Stimulated activated CD8-positive, alpha-beta memory T cell treated with anti-CD3 and anti-CD28 coated beads, Interleukin-15, amount 100 ng/mL, for 48 hours (primary cell): ENCODE measurements at places on chromosomes 1 and 21.
A peak's percentile ranks its signal among the peaks of the same experiment; 100 is the strongest.

- DNase-seq, result no peak
These were observed 86.4 kb downstream of the RPE65 start for GRCh38 chr1:68363339-68363738.

- no peak for DNase-seq
These were observed 271.6 kb upstream of the SGIP1 start for GRCh38 chr1:66262208-66262963.

DNA sequence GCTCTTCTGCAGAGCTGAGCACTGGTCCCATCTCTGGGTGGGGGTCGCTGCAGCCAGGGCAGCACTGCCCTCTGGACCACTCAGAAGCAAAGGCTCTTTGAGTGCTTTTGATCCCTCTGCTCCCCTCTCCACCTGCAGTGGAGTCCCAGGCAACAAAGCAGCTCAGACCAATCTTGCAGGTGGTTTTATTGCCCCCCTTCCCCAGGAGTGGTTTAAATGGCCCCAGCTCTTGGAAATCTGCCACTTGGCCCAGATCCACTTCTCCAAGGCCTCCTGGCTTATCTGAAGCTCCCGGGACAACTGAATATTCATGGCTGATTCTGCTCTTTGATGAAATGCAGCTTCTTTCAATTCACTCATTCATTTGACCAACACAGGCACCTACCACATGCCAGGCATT is 2.7 kb downstream of the STUM start:
- DNase-seq, result no peak

GRCh38 chr1:24745711-24746413 is 615 bp downstream of the CLIC4 start:
- DNase-seq, result no peak

- no peak for DNase-seq
These were observed 13.3 kb downstream of the COL6A2 start for GRCh38 chr21:46111193-46111571.

DNA sequence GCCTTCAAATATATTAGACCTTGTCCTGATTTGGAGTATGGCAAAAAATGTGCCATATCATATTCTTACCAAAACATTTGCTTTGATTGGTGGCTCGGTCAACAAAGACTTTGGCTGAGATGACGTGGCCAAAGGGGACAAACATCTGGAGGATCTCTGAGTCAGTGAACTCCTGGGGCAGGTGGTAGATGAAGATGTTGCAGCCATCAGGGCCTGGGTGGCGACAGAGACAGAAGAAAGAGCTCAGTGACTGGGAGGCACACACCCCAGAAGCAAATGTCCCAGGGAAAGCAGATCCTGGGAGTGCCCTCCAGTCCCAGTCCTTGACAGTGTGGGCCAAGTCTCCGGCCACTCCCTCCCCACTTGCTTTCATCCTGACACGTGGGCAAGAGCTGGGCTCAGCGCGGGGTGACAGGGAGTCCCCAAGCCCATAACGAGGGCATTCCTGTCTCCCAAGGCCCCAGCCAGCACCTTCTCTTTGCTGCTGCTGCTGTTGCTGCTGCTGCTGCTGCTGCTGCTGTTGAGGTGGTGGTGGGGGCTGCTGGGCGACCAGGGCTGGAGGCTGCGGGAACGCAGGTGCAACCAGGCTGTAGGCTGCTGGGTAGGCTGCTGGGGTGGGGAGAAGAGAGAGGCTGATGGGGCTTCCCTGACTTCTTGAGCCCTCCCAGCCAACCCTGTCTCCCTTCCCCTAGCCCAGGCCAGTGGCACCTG is 10.7 kb downstream of the CELF3 start:
- DNase-seq, result no peak

GRCh38 chr1:119003413-119004128 is 15.4 kb upstream of the TBX15 start:
- no peak for DNase-seq

- DNase-seq, result no peak
These were observed 458.3 kb upstream of the ADAMTS5 start for GRCh38 chr21:27425172-27425571.

- no peak for DNase-seq
These were observed 223.2 kb downstream of the FOXD2 start for GRCh38 chr1:47661040-47661439.

DNA sequence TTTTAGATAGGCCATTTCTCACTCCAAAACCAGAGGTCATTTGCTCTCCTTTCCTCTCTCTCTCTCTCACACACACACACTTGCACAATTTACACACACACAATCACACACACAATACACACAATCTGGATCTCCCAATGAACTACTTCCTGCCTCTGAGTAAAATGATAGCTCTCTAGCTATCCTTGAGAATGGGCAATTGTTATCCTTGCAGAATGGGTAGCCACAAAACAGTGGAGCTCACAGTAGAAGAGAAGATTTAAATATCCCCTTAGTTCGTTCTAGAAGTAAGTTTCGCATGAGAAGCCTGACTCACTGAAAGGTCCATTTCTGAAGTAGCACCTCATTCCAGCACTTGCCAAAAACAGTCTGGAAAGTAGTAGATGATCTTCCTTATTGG is 17.6 kb downstream of the PALMD start:
- DNase-seq, result no peak

DNA sequence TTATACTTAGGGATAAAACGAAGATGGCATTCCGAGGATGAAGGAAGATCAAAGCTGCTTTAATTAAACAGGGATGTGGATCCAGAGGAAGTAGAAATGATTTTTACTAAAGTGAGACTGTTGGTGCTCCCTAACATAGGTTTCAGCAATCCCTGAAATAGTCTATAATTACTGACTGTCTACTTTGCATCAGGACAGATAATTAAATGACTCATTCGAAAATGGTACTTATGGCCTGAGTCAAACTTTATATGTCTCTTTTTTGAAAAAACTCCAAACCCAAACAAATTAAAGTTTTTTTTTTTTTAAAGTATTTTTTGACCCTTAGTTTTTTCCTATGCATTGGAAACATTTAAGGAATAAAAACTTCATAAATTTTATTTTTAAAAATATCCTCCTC is 90.3 kb downstream of the LYST start:
- no peak for DNase-seq

DNA sequence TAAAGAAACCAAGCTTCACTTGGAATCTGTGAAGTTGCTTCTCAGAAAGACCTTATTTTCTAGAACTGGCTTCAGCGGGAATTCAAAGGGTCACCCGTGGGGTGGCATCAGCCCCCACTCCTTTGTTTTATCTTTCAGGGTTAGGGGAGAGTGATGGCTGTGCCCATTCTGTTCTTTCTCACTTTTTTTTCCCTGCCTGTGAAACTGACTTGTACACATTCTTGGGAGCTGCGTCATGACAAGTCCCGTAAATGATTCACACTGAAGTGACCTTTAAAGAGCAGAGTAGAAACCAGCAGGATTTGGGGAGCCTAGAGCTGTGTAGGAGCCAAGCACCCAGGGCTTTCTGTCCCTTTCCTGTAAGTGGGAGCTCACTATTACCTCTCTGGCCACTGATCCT is 43.8 kb downstream of the SLC44A3 start:
- DNase-seq, result no peak

DNA sequence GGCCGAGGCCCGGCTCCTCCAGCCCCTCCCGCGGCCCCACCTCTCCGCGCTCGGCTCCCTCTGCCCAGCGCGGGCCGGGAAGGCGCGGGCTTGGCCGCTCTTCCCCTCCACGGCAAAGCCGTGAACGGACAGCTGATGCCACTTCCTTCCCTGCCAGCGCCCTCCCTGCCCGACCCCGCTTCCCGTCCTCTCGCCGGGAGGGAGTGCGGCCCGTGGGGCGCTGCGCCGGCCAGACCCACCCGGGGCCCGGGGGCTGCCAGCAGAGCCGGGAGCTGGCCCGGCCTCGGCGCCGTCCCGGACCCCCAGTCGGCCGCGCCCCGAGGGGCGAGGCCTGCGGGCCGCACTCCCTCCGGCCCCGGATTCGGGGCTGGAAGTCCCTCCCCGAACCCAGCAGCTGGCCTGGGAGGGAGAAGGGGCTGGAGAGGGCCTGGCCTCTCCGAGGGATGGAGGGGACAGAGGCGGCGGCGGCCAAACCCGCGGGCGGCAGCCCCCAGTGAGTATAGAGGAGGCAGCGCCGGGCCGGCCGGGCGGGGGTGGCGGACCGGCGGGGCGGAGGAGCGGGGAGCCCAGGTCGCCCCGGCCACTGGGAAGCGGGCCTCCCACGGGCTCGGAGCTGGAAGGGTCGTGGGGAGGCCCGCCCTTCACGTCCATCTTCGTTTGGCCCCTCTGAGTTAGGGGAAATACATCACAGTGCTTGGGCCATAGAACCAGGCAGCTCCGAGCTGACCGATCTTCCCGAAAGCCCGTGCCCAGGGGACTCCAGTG is at the start of gene KIAA1614:
Gene KIAA1614 (plus strand): TSS at position 97 of the 765 bp plus-strand sequence. CDS start 347 bp downstream, at position 444.
- no peak for DNase-seq

- DNase-seq, result no peak
These were observed 205.0 kb downstream of the KCTD3 start for GRCh38 chr1:215772151-215772550.

DNA sequence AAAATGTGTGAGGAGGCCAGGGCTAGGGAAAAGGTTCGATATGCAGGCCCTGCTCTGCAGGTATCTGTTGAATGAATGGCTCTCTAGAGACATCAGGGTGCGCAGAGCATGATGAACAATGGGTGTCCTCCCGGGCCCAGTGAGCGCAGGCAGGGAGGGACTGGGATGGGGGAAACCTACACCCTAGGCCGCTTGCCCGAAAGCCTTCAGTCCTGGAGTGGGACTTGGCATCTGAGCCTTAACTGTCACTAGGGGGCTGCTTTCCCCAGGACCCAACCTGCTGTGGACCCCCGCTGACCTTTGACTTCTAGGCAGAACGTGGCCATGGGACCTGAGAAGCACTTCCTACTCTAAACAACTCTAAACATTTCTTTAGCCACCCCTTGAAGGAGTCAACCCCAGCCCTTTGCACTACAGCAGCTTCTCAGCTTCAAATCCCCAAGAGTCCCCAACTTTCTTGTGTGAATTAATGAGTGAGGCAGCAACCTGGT is 444 bp upstream of the MAP3K6 start:
- DNase-seq, result no peak

GRCh38 chr1:214076708-214077065 is 88.9 kb downstream of the PROX1 start:
- DNase-seq, result no peak

DNA sequence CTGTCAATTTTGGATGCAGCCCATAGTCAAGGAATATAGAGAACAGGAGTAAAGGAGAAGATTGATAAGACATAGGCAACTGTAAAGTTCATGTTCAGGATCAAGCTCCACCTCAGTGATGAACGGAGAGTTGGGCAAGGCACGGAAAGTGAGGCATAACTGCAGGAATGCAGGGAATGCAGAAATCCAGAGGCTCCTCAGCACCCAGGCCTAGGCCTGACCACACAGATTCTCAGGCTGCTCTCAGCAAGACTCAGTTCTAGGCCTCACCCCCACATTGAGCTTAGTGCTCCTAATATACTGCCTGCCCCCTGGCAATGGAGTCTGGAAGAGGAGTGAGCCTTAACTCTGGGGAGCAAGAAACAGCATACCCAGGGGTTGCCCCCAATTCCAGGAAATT is 36.3 kb upstream of the S1PR1 start:
- DNase-seq, result no peak

GRCh38 chr1:211386921-211387320 is 60.3 kb downstream of the TRAF5 start:
- DNase-seq, result no peak

- DNase-seq, result no peak
These were observed 142.9 kb upstream of the ATP1B1 start for GRCh38 chr1:168963601-168964000.

DNA sequence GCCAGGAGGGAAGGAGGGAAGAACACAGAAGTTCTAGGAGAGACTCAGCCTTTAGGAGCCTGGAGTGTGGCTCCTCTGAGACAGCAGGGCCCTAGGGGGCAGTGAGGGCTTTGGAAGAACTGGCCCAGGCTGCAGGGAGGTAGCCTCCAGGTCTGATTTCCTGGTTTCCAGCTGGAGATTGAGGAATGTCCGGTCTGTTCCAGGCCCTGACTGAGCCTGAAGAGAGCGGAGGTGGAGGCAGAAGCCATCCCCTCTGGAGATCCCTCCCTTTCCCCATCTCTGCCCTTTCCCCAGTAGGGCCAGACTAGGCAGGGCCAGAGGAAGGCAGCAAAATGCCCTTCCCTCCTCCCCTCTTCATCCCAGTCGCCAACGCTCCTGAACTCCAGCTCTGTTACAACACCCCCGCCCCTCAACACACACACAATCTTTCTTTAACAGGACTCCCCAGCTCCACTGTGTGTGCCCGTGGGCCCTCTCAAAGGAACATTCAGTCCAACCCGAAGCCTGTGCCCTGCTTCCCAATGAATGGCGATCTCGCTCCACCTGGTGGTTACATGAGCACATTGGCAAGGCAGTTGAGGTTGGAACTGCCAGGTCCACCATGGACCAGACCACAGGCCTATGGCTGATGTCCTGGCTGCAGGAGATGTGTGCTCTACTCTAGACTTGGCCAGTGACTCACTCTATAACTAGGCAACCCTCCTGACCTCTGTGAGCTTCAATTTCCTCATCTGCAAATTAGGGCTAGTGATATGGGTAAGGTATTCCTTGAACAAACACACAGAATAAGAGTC is 32.0 kb downstream of the MAP7D1 start:
- DNase-seq, result peak; percentile 57

DNA sequence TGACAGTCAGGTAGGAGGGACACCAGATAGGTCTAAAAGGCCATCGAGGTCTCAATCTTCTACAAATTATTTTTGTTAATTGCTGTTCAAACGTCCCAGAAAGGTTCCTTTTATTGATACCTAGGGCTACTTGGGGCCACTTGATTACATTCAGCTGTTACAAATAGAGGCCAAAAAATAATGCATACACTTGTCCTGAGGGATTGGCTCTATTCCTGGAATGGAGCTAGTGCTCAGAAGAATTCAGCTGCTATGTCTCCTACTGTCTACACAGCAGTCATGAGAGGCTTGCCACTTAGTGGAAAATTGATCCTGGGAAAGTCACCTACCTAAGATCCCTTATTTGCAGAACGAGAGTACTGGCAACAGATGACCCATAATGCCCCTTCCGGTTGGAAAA is 498.3 kb downstream of the ADGRL2 start:
- DNase-seq, result no peak

- DNase-seq, result no peak
These were observed 6.0 kb upstream of the AGO1 start for GRCh38 chr1:35876988-35877387.

DNA sequence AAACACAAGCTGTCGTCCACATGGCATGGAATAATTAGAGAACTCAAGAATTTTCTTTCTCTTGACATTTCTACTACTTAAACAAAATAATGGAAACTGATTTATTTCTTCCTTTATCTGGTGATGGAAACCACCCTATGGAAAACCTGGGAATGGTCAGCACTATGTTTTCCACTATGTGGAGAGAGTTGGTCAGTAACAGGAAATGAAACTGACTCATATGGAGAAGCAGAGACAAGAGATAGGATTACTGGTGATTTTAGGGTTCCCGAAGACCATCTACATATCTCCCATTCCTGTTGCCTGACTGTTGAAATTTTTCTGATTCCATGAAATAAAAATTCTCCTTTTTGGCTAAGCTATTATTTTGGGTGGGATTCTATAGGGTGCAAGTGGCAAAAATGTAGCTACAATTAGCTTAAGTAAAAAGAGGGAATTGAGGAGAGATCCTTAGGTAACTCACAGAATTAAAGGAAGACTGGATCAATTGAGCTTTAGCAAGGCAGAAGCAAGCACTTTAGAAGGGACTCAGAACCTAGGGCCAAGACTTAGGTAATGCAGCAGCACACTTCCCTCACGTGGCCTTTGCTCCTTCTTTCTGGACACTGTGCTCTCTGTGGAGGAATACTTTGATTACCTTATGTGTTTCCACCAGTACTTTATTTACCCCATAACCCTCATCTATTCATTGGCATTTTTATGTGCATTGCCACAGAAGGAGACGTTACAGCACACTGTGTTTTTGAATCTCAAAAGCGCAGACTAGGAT is 89.6 kb downstream of the LEPR start:
- no peak for DNase-seq

GRCh38 chr1:30183895-30184294 is 539.5 kb downstream of the MATN1 start:
- DNase-seq, result no peak
